ENCODE measurements at places on chromosomes 2 and 18. TPM values are rescaled to one million over a fixed set of nuclear protein-coding genes. Genes with fewer than 3 reads are reported as not detected.

- no peak for DNase-seq
Measured at GRCh38 chr2:120860579-120860922, 124.9 kb downstream of the GLI2 start.

DNA sequence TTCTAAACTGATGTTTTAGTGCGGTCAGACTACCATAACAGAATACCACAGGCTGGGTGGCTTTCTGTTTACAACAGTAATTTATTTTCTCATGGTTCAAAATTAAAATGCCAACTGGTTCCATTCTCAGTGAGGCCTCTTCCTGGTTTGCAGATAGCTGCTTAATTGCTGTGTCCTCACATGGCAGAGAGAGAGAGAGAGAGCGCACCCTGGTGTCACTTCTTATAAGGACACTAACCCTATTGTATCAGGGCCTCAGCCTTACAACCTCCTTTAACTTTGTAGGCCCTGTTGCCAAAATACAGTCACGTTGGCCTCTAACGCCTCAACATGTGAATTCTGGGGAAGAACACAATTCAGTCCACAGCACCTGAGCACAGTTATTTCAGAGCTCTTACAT lies 37.5 kb upstream of the ZNF385B start:
- DNase-seq, result no peak

- DNase-seq, result no peak
Measured at GRCh38 chr18:39494211-39494896, 1928.8 kb upstream of the CELF4 start.

COMMD1 gene
- 16.5 TPM for total RNA-seq

GRCh38 chr2:153474407-153474806 lies 4.2 kb downstream of the RPRM start:
- no peak for DNase-seq

DNA sequence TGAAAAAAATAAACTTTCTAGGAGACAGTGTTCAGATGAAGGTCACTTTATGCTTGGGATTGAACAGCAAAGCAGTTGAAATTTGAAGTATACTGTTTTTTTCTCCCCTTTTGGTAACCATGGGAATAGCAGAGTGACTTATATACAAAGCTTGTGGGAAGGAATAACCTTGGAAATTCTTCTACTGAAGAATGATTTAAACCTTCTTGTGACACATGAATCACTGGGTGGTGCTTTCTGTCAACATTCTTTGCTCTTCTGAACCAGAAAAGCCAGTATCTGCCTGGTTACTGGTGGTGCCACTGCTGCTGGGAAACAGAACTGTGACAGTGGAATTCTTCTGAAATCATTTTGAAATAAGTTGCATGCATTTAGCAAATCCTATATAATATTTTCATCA lies 39.4 kb upstream of the RND3 start:
- DNase-seq, result no peak

DNA sequence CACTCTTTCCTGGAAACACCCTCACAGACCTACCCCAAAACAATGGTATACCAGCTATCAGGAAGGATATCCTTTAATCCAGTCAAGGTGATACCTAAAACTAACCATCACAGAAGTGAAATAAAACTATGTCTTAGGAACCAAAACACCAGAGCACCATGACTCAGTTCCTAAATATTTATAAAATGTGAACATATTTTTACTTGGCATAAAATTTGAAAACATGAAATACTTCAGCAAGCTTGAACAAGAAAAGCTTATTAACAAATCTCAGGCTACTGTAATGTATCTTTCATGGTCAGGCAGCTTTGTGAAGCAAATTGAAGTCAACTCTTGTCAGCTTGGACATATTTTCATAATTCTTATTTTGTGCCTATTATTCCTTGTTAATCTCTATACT lies 440.8 kb upstream of the CDH20 start:
- no peak for DNase-seq

DPYSL5 gene
- not detected for total RNA-seq

GRCh38 chr18:76567835-76568445 lies 72.9 kb upstream of the ZNF516 start:
- no peak for DNase-seq

GRCh38 chr18:22409445-22409844 lies 8.3 kb downstream of the CTAGE1 start:
- no peak for DNase-seq

GRCh38 chr2:73821669-73822068 lies 7.1 kb upstream of the STAMBP start:
- DNase-seq, result no peak

- no peak for DNase-seq
Measured at GRCh38 chr2:99762714-99763113, 272.9 kb upstream of the REV1 start.

CXCR1 gene
- 0.30 TPM for total RNA-seq

GRCh38 chr2:100940766-100941645 lies 61.1 kb upstream of the RPL31 start:
- DNase-seq, result peak; percentile 60

DNA sequence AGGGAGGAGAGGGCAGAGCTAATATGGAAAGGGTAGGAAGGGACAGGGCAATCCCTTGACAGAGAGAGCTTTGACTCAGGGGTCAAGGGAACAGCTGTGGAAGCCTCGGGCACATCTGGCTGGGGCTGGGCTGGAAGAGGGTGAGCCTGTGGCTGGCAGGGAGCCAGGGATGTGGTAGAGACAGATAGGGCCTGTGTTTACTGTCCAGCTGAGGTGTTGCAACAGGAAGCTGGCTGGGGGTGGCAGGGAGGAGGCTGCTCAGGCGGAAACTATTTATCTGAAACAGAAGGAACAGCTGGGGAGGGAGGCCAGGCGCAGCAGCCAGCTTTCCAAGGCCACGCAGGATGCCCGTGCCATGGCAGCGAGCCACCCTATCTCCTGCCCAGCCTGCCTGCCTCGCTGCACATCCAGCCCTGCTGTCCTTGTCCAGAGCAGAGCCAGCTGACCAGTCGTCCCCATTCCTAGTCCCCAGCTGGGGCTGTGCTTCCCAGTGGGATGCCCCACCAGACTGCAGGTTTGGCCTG lies 264.7 kb downstream of the CYP26B1 start:
- DNase-seq, result peak; percentile 96

DNA sequence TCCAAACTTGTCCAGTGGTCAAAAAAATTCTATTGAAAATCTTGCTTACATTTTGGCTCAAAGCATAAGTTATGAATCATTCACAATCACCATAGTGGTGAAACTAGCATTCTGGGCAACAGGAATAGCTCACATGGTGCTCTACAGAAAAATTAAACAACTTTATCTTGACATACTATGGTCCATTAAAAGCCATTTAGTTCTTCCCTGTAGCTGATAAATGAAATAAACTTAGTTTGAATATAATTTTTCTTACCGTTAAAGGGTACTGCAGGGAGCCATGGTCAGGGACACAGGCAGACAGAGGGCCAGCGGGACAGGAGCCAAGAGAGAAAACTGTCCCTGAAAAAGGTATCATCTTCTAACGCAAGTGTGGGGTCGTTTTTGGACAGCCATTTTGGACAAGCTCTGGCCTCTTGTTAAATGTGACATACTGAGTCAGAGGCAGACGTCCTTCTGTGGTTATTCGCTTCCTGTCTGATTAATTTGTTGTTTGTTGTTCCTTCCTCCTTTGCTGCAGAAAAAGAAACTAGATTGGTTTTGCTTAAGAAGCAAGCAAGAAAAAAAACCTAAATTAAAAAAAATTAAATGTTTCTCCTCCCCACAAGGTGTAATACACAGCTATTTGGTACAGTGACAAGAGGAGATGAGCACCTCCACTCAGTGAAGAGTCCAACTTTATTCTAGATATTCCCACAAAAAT lies at the start of gene WIPF1:
Gene WIPF1 (minus strand): TSS at position 460 of the 703 bp plus-strand sequence. CDS start 12,231 bp downstream, outside the sequence.
- no peak for DNase-seq

DNA sequence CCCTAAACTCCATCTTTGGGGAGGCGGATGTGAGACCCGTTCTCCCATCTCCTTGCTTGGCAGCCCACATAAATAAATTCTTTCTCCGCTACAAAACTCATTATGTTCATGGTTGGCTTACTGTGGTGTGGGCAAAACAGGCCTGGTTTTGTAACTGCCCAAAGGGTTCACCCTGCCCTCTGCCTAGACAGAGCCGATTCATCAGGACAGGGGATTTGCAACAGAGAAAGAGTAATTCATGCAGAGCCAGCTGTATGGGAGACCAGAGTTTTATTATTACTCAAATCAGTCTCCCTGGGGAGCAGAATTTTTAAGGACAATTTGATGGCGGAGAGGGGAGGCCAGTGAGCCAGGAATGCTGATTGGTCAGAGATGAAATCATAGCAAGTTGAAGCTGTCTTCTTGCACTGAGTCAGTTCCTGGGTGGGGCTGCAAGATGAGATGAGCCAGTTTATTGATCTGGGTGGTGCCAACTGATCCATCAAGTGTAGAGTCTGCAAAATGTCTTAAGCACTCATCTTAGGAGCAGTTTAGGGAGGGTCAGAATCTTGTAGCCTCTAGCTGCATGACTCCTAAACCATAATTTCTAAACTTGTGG lies 8.4 kb upstream of the RNF125 start:
- no peak for DNase-seq

DNA sequence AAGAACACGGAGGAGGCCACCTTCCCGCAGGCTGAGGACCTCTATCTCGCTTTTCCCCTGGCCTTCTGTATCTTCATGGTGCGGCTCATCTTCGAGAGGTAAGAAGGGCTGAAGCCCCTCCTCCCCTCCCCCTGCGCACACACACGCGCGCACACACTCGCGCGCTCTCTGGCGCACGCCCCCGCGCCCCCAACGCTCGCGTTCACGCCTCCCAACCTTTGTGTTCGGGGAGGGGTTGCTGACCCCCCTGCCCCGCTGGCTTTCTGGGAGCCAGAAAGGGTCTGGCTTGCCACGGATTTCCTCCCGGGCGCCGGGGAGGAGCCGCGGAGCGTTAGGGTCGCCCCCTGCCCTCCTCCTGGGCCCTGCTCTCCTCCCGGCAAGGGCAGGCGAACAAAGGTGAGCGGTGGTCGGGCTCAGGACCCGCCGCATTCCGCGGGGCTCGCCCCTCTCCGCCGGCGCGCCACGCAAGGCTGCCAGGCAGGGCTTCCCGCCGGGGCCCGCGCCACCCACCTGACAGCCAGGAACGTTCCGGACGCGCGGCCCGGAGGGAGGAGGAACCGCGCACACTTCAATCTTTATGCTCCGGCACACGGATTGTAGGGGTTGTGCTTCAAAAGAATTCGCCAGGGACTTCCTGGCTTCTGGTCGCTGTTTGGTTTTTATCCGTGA lies 583 bp downstream of the CERS6 start:
- DNase-seq, result peak; percentile 65

DNA sequence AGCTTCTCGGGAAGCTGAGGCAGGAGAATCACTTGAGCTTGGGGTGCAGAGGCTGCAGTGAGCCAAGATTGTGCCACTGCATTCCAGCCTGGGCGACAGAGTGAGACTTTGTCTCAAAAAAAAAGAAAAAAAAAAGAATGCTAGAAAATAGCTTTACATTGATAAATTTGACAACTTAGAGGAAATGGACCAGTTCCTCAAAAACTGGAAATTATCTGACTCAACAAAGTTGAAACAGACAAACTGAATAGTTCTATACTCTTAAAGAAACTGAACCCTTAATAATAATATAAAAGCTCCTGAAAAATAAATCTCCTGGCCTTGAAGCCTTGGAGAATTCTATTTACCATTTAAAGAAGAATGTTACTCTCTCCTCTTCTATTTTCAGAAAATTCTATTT lies 151.0 kb upstream of the BCL2L11 start:
- no peak for DNase-seq

ATP6V1B1 gene
- total RNA-seq, result not detected

- no peak for DNase-seq
Measured at GRCh38 chr18:64639536-64639935, 490.6 kb upstream of the LINC00305 start.

SRD5A2 gene
- 7.6 TPM for total RNA-seq

DNA sequence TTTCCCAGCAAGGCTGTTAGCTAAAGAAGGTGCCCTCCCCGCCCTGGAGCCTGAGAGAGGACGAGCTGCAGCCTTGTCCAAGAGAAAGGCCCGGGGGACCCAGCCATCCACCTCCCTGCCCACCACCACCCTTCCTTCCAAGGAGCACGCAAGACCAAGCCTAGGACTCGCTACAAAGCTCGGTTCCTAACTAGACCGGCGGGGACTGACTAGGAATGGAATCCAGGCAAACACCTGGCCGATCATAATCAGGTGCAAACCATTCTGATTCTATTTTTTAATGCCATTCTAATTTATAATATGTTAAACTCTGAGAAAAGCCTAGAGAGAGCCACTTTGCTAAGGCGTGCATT lies 19.7 kb upstream of the TUBB6 start:
- no peak for DNase-seq

DNA sequence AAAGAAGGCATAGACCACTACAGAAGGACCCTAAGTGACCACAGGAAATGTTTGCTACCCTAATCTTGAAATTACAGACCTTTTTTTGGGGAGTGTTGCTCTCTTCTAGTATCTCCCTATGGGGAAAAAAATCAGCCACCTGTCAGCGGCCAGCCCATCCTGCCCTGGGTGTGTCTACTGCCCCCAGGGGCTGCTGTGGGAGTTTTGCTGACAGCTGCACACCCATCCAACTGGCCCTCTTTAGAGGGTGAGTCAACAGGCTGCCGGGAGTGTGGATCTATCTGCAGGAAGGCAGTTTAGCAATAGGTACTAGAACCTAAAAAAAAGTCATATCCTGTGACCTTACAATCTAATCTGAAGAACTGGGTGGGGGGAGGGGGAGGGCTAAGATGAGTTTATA lies 796 bp upstream of the DYSF start:
- no peak for DNase-seq

RFX8 gene
- total RNA-seq, result not detected

DNA sequence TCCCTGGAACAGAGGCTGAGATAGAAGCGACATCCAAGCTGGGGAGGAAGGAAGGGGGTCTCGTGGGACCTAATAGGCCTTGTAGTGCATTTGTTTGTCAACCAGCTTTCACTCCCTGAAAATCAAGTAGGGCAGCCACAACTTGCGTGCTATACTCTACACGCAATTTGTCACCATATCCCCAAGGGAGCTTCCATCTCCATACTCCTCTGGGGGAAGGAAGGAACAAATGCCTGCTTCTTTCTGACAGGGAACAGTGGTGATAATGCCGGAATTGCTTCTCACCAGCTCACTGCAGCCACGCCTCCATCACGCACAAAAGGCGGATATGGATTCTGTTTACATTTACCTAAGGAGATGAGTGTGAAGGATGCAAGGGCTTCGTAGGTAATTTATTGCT lies 213.4 kb downstream of the TMEM163 start:
- no peak for DNase-seq

Measured in left lobe of liver (tissue), 2 donors.